ENCODE measurements at places on chromosomes 6 and 20.

DNA sequence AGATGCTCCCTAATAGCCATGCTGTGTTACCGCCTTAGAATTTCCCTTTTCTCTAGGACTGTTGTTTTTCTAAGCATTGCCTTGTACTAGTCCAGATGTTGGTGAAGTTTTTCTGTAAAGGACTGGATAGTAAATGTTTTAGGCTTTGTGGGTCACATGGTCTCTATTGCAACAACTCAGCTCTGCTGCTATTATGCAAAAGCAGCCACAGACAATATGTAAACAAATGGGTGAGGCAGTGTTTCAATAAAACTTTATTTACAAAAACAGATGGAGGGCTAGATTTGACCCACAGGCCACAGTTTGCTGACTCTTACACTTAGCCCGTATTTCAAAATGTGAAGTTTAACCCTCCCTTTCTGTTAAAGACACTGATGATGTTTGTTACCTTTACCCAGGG is 207.6 kb upstream of the MYLIP start:
- DNase-seq: no peak

GRCh38 chr6:79066330-79066729 is 11.7 kb downstream of the PHIP start:
- DNase-seq: no peak

- no peak for DNase-seq
Observed at GRCh38 chr6:143684486-143684885, 6.7 kb downstream of the PHACTR2 start.

- DNase-seq: no peak
Observed at GRCh38 chr6:138765896-138766655, 7.5 kb upstream of the CCDC28A start.

DNA sequence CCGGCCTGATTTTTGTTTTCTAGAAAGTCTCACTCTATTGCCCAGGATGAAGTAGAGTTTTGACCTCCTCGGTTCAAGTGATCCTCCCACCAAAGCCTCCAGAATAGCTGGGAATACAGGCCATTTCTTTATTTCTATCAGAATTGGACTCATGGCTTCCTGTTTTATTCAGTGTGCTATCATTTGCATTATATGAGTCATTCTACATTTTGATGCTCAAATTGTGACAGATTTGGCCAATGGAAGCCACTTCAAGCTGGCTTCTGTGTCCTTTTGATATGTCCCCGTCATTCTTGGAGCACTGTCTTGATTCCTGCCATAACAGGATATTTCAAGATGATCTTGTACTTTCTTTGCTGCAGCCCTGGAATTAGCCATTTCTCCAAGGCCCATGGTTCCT is 75.1 kb downstream of the CNBD2 start:
- DNase-seq: no peak

GRCh38 chr6:144641286-144641685 is 356.2 kb downstream of the UTRN start:
- no peak for DNase-seq

GRCh38 chr6:52389264-52389625 is 27.3 kb downstream of the PAQR8 start:
- DNase-seq: no peak

- DNase-seq: no peak
Observed at GRCh38 chr6:43977404-43978111, 149.7 kb downstream of the MRPL14 start.

DNA sequence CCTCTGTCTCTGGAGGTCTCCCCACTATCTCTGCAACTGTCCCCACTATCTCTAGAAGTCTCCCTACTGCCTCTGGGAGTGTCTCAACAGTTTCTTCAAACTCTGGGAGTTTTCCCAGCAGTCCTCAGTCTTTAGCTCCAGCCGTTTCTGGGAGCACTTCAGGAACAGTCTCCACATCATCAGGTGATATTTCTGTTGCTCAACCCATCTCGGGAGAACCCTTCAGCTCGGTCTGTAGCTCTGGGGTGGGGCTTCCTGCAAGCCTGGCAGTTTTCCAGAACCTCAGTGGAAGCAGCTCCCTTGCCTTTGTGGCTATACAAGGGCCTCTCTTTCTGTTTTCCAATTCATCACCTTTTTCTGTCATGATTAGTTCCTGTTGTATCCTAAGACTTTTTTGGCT is 3.0 kb upstream of the SFTA2 start:
- DNase-seq: no peak

DNA sequence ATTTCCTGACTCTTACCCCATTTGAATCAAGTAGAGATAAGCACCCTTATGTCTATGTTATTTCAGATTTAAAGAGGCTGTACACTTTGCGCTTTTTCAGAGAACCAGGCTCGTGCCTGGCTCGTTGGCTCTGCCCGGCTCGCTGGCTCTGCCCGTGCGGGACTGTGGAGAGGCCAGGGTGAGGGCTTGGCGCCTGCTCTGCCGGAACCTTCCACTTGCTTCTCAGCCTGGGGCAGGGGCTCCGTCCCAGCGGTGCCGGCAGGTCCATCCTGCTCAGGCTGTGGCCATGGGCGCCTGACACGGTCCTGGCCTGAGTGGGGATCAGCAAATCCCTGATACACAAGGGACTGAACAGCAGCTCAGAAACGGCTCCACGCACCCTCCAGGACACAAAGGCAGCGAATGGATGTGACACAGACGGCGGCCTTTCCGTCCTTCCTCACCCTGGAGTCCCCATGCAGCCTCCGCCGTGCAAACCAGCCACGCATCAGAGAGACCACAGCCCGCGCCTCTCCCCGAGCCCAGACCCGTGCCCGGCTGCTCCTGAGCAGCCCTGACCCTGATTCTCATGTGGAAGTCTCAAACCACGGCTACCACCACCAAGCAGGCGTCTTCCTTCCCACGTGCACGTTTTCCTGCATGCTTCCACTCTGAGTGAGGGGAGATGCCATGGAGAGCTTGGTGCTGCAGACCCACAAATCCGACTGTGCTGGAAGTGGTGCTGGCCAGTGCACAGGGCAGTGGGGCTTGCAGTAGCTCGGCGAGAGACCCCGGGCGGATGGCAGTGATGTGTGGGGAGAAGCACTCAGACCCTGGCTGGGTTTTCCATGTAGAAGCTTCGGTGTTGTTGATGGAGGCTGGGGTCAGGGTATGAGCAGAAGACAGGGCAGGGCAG is 233.9 kb downstream of the ERMARD start:
- DNase-seq: no peak

GRCh38 chr6:30951907-30952469 is 11.2 kb downstream of the MUCL3 start:
- no peak for DNase-seq

GRCh38 chr6:21965016-21965415 is 331.8 kb downstream of the PRL start:
- DNase-seq: no peak

DNA sequence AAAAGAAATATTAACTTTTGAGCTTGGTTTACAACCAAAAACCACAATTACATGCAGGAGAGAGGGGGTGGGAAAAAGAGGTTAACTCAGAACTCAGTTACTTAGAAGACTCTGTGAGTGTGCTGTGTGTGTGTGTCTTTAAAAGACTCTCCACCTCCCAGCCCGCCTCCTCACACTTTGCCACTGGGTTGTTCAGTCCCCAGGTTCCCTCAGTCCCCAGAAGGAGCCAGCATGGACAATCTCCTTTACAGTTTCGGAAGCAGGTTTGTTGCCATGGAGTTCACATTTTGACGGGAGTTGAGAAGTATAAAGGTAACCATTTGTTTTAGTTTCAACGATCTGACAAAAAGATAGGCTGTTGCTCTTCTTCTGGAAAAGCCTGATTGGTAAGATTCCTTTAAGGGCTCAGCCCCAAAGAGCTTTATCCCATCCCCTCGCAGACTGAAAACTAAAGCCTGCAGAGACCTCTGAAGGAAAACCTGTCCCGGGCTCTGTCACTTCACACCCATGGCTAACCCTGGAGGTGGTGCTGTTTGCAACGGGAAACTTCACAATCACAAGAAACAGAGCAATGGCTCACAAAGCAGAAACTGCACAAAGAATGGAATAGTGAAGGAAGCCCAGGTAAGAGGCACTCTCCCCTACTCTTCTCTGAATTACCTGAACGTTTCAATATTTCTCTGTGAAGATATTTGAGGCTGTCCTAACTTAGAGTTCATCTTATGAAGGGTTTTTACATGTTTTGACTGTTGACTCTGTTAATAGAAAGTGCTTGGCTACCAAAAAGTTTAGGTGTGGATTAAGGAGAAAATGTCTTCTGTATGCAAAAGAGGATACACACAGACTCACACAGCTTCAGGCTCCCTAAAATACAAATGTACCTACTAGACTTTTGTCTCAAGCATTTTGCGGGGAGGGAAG is at the start of gene SPTLC3:
Gene SPTLC3, plus strand, starts transcription at position 212 of the 921 bp plus-strand sequence. Its CDS starts 296 bp downstream, at position 508.
- DNase-seq: no peak

DNA sequence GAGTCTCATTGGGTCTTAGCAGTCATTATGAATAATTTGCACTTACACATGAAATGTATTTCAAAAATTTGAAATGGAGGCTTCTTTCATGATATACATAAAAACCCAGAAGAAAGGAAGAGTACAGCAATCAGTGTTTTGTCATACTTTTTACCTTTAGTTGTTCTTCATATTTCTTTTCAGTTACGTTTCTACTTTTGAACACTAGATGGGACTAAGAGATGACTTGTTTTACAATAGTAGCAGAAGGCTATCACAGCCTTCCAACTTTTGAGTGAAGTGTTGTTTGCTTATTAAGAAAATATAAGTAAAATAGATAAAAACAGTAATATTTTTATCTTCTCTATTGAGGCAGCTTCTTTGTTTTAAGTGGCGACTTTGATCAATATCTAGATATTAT is 58.1 kb downstream of the L3MBTL3 start:
- DNase-seq: no peak

GRCh38 chr6:112251171-112251875 is 3.0 kb downstream of the LAMA4 start:
- no peak for DNase-seq

- DNase-seq: no peak
Observed at GRCh38 chr6:83188501-83188900, 4.6 kb downstream of the PGM3 start.

DNA sequence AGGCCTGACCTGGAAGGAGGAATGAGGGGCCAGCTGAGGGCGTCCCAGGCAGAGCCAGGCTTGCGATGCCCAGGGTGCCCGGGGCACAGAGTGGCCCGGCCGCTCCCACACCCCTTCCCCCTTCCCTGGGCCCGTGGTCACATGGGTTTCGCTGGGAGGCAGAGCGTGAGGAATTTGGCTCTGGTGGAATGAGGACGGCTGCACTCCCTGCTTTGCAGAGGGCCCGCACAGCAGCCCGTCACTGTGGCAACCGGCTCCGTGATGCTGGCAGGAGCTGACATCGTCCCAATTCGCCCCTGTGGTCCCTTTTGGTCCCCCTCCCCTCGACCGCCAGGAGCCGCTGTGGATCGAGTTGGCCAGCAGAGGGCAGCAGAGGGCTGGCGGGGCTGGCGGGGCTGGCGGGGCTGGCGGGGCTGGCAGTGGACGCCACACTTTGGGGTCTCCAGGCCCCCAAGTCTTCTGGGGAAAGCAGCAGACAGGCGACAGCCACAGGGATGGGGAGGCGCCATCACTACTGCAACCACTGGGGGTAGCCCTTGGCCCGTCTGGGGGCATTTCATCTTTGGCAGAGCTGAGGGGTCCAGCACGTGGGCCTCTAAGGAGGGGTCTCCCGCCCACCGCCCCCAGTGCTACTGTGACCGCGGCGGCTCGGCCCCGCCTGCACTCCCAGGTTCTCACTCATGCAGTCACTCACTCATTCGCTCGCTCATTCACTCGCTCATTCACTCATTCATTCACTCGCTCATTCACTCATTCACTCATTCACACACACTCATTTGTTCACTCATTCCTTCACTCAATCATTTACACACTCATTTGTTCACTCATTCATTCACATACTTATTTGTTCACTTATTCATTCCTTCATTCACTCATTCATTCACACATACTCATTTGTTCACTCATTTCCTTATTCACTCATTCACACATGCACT is 49.7 kb upstream of the BHLHE23 start:
- DNase-seq: no peak

GRCh38 chr6:116060572-116061283 is at the start of gene FRK:
Gene FRK (minus strand): TSS chr6:116060891. CDS start chr6:116060311, 580 bp downstream.
- DNase-seq: no peak

DNA sequence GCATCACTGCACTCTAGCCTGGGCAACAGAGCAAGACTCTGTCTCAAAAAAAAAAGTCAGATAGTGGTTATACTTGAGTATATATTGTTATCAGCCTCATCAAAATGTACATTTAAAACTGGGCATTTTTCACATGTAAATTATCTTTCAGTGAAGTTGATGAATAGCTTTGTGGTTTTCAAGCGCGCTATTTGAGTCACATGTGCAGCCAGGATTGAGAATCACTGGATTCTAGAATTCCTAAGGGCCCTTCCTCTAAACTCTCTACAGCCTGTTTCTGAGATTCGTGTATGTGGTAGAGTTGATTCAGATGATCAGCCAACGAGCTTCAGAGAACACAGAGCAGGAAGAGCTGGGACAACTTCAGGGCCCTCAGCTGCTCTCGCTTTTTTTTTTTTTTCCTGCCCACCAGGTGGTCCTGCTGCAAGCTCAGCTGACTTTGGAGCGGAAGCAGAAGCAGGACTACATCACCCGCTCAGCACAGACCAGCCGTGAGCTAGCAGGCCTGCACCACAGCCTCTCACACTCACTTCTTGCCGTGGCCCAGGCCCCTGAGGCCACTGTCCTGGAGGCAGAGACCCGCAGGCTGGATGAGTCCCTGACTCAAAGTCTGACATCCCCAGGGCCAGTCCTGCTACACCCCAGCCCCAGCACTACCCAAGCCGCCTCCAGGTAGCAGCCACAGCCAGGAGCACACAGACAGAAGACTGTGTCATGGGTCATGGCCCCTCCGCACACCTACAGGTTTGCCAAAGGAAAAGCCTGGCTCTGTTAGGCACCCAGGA is 18.3 kb downstream of the C20orf173 start:
- no peak for DNase-seq

- no peak for DNase-seq
Observed at GRCh38 chr6:14658886-14659561, 541.5 kb downstream of the CD83 start.

GRCh38 chr20:7742479-7742878 is 197.8 kb downstream of the HAO1 start:
- no peak for DNase-seq
